ENCODE measurements at places on chromosomes 12 and 14. TPM values are rescaled to one million over a fixed set of nuclear protein-coding genes. Genes with fewer than 3 reads are reported as not detected.

SLC17A8 gene
- total RNA-seq: not detected

GRCh38 chr12:42854208-42854607 is 264.7 kb upstream of the PRICKLE1 start:
- no peaks in the 10 kb centered on the region for H3K27me3 ChIP-seq
- no peaks in the 10 kb centered on the region for H3K36me3 ChIP-seq
- no peak overlapping the region for H3K27ac ChIP-seq
- no peak for DNase-seq
- H3K4me3 ChIP-seq: no peak overlapping the region

DNA sequence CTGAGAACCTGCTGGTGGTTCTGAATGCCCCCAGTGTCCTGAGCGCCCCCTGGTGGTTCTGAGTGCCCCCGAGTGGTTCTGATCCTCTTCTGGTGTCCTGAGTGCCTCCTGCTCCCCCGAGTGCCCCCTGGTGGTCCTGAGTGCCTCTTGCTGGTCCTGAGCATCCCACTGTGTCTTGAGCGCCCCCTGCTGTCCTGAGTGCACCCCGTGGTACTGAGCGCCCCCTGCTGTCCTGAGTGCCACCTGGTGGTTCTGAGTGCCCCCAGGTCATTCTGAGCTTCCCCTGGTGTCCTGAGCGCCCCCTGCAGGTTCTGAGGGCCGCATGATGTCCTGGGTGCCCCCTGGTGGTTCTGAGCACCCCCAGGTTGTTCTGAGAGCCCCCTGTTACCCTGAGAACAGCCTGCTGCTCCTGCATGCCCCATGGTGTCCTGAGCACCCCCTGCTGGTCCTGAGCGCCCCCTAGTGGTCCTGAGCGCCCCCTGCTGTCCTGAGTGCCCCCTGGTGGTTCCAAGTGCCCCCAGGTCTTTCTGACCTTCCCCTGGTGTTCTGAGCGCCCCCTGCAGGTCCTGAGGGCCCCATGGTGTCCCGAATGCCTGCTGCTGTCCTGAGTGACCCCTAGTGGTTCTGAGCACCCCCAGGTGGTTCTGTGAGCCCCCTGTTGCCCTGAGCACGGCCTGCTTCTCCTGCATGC is 1165.4 kb downstream of the TMEM121 start:
- no peak overlapping the region for H3K4me3 ChIP-seq
- H3K36me3 ChIP-seq: no peaks in the 10 kb centered on the region
- DNase-seq: peak; percentile 0
- no peaks in the 10 kb centered on the region for H3K27me3 ChIP-seq
- H3K27ac ChIP-seq: no peak overlapping the region

GRCh38 chr12:104670439-104671408 is 214.0 kb downstream of the CHST11 start:
- peaks cover 34% of the 10 kb centered on the region for H3K4me1 ChIP-seq
- DNase-seq: peak; percentile 54
- H3K4me3 ChIP-seq: no peak overlapping the region
- H3K27ac ChIP-seq: peak overlapping the region; percentile 82

DNA sequence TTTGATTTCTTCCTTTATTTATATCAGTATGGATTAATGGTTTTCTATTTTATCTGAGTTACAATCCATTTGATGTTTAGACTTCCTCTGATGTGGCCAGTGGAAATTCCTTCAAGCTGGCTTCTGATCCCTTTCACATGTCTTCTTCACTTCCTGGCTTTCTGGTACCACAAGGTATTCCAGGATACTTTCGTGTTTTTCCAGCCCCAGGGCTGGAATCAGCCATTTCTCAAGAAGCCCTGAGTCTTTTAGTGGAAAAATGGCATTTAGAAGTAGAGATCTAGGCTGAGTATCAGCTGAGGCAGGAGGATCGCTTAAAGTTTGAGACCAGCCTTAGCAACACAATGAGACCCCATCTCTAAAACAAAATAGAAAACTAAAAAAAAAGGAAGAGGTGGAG is 93.3 kb downstream of the FIGNL2 start:
- H3K36me3 ChIP-seq: 0 out of 2 replicates have a peak, but pooled peaks cover 4% of the 10 kb centered on the region
- H3K27ac ChIP-seq: no peak overlapping the region
- H3K27me3 ChIP-seq: no peaks in the 10 kb centered on the region
- H3K4me3 ChIP-seq: no peak overlapping the region
- DNase-seq: no peak

GRCh38 chr12:104694161-104694560 is 237.4 kb downstream of the CHST11 start:
- no peaks in the 10 kb centered on the region for H3K27me3 ChIP-seq
- peaks cover 52% of the 10 kb centered on the region for H3K4me1 ChIP-seq
- H3K36me3 ChIP-seq: no peaks in the 10 kb centered on the region
